Foreskin fibroblast (primary cell): ENCODE measurements at places on chromosomes 5 and 9.

DNA sequence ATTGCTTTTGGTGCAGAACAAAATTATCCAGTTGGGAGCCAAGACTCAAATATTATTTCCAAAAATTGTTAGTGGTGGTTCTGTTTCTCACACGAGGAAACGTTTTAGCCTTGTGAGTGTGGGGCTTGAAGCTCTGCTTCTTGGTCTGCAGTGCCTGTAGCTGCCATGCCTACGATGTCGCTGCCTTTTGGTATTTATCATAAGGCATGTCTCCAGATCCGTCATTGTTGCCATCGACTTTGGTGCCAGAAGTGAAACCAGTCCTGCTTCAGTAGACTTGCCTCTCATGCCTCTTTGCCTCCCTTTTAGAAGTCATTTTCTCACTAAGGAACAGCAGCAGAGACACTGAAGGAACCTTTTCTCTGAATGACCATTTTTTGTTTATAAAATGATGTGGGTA is 29.7 kb upstream of the CATSPER3 start:
- DNase-seq, result no peak

DNA sequence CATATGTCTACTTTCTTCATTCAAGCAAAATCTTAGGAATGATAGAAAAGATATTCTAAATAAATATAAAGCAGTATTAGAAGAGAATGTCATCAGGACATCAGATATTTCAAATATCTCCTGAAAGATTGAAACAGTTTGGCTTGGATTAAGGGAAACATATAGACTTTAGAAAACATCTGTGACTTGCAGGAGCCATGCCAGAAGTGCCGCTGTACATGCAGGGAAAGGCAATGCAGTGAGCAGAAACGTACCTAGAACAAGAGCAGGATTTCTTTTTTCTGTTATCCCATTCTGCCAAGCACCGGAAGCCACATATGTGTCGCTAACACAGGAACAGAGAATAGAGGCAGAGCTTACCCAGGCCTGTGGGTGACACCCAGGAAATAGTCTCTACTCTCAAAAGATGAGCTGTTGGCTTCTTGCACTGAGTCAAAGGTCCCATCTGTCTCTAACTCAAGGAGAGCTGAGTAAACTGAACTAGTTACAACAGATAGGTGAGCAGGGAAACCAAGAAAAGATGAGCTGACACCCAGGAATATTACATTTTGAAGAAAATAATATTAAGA is 5.8 kb downstream of the ADAMTS19 start:
- no peak for DNase-seq

GRCh38 chr9:82128011-82128696 is 139.6 kb downstream of the SPATA31D1 start:
- DNase-seq, result no peak

DNA sequence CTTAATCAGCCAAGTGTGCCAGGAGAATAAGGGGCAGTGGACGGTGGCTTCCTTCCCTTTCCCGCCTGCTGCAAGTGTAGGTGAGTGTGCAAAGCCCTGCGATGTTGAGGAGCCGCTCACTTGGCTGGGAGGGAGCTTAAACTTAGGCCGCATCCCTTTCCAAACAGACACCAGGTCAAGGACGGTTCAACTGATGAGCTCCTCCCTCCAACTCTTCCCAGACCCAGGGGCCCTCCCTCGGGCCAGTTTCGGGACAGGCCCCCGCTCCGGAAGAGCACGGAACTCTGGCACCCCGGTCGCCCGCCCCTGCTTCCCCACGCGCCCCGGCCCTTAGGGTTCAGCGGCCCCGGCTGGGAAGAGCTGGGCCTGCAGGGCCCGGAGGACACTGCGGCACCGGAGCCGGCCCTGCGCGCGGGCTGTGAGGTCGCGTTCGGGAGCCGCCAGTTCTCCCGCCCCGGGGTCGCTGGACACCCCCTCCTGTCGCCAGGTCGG is 481 bp downstream of the MRPL36 start:
- peak; percentile 31 for DNase-seq

GRCh38 chr9:85089188-85089969 is 419.9 kb downstream of the NTRK2 start:
- DNase-seq, result no peak

GRCh38 chr5:155129513-155129880 is 115.9 kb downstream of the KIF4B start:
- DNase-seq, result no peak

- DNase-seq, result no peak
These were observed 63.1 kb downstream of the PPP2R2B start for GRCh38 chr5:146815411-146815810.
